ENCODE measurements at places on chromosomes 6 and 20. TPM values are rescaled to one million over a fixed set of nuclear protein-coding genes. Genes with fewer than 3 reads are reported as not detected.
A peak's percentile ranks its signal among the peaks of the same experiment; 100 is the strongest.

MLIP gene
- not detected for total RNA-seq

HMGCLL1 gene
- 0.51 TPM for total RNA-seq

RAB23 gene
- 68.0 TPM for total RNA-seq

KCNB1 gene
- total RNA-seq: under 0.01 TPM

ULBP2 gene
- total RNA-seq: 1.8 TPM

TSPO2 gene
- total RNA-seq: not detected

SRC gene
- total RNA-seq: 20.3 TPM

SOBP gene
- total RNA-seq: 6.3 TPM

AHI1 gene
- total RNA-seq: 22.8 TPM

PERP gene
- total RNA-seq: 12.8 TPM

UBE2J1 gene
- total RNA-seq: 22.6 TPM

GLP1R gene
- total RNA-seq: not detected

DNA sequence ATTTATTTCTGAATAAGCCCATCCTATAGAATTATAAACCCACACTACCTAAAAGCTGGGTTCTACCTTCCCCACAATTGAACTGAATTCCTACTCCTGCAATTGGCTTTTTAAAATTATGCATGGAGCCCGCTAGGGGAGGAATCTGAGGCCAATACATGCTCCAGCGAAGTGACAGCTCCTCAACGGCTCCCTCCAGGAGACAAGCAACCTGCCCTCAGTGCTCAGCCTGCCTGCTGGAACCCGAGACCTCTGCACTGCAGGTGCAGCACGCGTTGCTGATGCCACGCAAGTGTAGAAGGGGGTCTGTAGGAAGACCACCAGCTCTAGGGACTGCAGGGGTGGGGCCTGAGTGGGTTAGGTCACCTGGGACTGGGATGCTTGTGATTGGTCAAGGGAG, 170.2 kb upstream of the CDYL start:
- no peak for DNase-seq

GRCh38 chr6:153023977-153024708, 21.6 kb upstream of the MTRF1L start:
- peak; percentile 66 for DNase-seq

DNA sequence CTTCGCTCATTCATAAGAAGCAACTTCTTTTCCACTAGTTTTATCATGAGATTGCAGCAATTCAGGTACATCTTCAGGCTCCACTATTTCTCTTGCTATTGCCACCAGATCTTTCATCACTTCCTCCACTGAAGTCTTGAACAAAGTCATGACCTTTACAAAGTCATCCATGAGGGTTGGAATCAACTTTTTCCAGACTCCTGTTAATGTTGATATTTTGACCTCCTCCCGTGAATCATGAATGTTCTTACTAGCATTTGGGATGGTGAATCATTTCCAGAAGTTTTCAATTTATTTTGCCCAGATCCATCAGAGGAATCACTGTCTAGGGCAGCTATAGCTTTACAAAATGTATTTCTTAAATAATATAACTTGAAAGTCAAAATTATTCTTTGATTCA, 1.5 kb downstream of the CENPQ start:
- DNase-seq: no peak

- peak; percentile 72 for DNase-seq
Observed at GRCh38 chr20:5835321-5835821, 85.2 kb downstream of the SHLD1 start.

- no peak for DNase-seq
Observed at GRCh38 chr20:25179439-25180089, 15.9 kb upstream of the ENTPD6 start.

DNA sequence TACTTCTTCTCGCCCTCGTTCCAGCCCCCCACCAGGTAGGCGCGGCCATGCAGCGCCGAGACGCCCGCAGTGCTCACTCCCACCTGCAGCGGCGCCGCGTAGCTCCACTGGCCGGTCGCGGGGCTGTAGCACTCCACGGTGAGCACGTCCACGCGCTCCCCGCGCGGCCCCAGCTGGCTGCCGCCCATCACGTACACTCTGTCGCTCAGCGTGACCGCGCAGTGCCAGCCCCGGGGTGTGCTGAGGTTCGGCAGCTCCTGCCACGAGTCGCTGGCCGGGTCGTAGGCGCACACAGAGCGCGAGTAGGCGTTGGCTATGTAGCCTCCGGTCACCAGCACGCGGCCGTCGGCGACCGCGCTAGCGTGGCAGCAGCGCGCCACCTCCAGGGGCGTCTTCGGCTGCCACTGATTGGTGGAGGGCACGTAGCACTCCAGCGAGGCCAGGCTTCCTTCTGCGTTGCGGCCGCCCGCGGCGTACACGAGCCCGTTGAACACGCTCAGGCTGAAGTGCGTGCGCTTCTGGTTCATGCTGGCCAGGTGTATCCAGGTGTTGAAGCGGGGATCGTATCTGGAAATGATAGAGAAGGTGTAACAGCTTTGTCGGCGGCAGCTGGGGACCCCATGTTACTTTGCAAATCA, 13.7 kb downstream of the KLHL31 start:
- DNase-seq: peak; percentile 55

DNA sequence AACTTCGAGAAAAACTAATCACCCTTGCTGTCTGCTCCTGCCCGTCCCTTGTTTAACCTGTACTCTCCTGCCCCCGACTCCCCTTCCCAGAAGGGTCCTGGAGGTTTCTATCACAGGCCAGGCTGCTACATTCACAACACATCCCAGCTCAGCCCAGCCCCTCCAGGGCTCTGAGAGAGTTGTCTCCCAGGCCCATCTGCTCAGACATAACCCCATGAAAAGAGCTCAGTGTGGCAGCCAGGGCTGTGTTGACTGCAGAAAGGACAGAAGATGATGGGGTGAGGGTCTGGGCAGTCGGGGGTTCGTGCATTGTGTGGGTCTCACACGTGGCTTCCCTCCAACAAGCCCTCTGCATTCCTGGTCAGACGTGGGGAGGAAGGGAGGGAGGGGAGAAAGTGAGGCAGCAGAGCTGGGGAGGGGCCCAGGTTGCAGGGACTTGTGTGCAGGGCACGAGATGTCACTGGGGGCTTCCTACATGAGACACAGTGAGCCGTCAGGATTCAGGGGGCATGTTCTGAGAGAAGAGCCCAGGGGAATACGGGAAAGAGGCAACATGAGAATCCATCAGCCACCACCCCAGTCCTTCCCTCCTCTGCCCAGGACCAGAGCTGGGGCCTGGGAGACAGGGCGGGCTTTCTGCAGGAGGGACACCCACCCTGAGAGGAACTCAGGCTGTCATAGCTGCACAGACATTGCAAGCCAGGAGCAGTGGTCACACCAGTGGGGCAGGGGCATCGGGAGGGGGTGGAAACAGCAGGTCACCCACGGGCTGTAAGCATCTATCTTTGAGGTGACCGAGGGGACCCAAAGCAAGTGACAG, 372.9 kb downstream of the PREX1 start:
- no peak for DNase-seq

DNA sequence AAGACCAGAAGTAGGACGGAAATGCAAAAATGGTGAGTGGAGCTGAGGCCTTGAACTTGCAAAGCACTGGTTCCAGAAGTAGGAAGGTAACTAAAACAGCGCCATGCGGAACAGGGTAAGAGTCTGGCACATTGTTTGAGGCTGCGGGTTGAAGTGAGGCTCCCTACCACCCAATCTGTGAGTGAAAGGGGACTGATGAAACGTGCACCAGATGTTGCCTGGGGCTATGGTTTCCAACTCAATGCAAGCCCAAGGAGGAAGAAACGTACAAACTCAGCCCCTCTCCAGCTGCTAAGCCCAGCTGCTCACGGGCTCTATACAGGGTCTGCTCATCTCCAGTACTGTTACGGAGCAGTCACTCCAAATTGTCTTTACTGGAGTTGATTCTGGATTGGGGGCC, 68.7 kb upstream of the KCNK16 start:
- no peak for DNase-seq

- DNase-seq: no peak
Observed at GRCh38 chr20:37911261-37911660, 8.3 kb downstream of the VSTM2L start.

DNA sequence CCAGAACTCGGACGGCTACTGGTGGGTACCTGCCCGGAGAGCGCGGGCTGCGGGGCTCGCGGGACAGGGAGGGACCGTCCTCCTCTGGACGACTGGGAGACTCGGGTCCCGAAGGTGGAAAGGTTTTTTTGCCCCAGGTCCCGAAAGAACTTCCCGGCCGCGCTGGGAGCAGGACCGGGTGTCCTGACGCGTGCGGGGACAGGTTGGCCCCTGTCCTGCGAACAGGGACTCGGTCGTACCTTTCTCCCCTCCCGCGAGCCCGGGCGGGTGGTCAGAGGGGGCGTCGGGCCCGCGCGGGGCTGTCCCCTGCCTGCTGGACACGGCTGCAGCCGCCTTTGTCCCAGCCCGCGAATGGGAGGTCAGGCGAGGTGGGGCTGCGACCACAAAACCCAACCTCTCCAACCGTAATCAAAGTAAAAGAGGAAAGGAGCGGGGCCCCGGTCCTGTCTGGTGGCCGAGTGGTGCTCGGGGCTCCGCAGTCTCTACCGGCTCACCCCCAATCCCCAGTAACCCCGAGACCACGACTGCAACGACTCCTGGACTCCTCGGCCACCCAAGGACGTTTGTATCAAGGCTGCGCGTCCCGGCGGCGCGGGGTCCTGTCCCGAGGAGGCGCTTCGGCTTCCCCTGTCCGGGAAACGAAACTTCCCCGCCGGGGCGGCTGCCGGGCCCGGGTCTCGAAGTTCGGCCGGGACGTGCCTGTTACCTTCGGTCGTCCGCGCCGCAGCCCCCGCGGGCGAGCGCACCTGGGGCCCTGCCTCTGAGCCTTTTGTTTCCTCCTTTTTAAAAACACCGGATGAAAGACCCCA, 798 bp downstream of the DSP start:
- DNase-seq: no peak

GRCh38 chr20:22984008-22984407, 51.1 kb upstream of the SSTR4 start:
- DNase-seq: no peak

DNA sequence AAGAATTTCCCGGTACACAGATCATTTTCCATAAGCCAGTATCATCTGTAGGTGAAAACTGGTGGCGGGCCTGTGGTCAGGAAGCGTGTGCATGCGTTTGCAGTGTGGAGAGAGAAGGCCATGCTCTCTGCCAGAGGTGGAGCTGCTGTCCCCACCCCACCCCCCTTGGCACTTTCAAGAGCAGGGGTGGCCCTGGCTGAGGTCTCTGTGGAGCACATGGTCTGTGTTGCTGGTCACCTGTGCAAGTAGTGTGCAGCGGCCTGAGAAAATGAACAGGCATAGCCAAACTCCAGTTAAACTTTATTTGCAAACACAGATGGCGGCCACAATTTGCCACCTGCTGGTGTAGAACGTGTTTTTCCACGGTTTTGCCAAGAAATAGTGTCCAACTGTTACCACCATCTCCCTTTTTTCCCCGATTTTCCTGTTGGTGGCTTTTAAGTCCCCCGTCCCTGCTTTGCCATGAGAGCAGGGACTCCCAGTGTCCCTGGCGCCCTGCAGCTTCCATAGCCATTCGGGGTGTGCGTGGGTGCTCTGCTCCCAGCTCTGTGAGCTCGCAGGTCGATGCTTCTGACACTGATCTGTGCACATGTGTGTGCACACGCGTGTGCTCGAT, 2.5 kb downstream of the ADRM1 start:
- no peak for DNase-seq

- DNase-seq: peak; percentile 56
Observed at GRCh38 chr6:106181664-106182418, 95.7 kb downstream of the PRDM1 start.

GRCh38 chr20:62935204-62935967, 2.6 kb upstream of the GID8 start:
- DNase-seq: no peak

DNA sequence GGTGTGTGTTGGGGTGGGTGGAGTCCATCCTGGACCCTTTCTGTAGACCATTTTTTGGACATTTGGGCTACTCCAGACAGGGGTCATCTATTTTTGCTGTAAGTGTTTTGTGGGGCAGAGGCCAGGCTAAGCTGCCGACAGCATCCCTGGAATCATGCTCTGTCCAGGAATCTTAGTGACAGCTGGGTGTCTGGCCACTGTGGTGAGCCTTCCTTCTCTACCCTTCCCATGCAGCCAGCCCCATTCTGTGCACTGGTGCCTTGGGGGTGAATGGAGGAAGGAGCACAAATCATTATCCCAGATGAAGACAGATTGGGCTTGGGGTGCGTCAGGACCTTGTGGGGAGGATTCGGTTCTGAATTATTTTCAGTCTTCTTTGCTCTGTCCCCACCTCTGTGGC, 20.2 kb downstream of the TOX2 start:
- DNase-seq: no peak

GRCh38 chr6:38988736-38989449, 59.7 kb upstream of the GLP1R start:
- no peak for DNase-seq

- no peak for DNase-seq
Observed at GRCh38 chr20:63032026-63032800, 25.4 kb upstream of the BHLHE23 start.

GRCh38 chr6:22024973-22025467, 271.8 kb downstream of the PRL start:
- DNase-seq: no peak

GRCh38 chr6:140012150-140012549, 637.7 kb upstream of the CITED2 start:
- no peak for DNase-seq

DNA sequence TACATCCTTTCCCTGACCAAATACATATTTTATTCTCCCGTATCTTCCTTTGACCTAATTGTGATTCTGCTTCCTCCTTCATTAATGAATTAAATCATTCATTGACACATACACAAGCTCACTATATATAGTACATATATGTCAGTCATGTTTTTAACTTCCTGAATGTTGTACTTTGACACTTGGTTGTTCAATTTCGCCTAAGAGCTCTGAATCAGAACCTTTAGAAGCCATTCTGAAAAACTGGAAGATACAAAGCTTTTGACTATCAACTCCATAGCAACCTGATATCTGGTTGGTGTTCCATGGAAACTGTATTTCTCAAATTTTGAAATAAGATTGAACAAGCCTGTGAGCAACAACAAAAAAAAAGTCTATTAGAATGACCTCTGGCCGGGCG, 27.3 kb upstream of the HFE start:
- no peak for DNase-seq

GRCh38 chr6:158283304-158283980, 28.8 kb upstream of the TULP4 start:
- DNase-seq: peak; percentile 67

GRCh38 chr6:85484948-85485347, 35.1 kb downstream of the NT5E start:
- DNase-seq: no peak

GRCh38 chr6:169428532-169428931, 174.9 kb upstream of the THBS2 start:
- peak; percentile 48 for DNase-seq

DNA sequence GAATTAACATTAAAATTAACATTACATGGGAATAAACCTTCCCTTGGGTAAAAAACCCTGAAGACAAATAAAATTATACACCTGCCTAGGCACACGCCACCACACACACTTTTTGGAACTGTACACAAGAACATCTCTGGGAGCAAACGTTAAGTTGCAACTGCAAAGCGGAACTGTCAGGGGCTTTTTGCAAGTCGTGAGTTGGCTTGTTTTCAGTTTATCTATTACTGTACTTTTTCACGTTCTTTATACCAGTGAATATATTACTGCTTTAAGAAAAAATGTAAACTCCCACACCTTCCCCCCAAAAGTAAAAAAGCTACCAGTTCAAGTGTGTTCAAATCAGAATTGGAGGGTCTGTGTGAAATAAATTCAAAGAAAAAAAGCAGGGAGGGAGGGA, 65.5 kb upstream of the NFATC2 start:
- DNase-seq: no peak
